ENCODE measurements at places on chromosomes 5 and 9.

DNA sequence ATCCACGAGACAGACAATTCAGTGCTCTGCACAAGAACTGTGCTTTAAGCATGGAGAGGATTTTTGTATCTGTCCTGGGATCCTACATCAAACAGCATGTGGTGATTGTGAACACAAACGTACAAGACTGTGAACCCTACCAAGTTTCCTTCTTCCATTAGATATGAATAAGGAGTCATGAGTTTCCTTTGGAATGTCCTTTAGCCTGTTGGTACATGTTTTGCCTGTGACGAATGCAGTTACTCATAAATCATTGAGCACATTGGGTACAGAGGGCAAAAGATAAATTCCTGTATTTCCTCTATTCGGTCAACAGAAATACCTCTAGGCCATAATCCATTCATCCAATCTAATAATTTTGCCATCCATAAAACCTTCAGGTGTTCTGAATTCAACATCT lies 61.5 kb downstream of the FXN start:
- DNase-seq: no peak

DNA sequence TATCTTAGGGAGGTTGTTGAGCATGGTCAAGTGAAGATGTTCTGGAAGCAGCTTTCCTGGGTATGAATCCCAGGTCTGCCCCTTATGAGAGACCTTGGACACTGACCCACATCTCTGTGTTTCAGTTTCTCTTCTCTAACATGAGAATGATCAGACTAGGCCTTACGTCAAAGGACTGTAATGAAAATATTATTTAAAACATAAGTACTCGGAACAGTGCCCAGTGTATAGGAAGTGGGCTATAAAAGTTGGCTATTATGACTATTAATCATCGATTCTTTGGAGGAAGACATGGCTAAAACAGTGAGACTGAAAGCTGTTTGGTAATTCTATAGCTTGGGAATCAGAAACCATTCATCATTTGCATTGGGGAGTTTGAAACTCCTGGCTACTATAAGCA lies 65.3 kb upstream of the MYO10 start:
- no peak for DNase-seq

DNA sequence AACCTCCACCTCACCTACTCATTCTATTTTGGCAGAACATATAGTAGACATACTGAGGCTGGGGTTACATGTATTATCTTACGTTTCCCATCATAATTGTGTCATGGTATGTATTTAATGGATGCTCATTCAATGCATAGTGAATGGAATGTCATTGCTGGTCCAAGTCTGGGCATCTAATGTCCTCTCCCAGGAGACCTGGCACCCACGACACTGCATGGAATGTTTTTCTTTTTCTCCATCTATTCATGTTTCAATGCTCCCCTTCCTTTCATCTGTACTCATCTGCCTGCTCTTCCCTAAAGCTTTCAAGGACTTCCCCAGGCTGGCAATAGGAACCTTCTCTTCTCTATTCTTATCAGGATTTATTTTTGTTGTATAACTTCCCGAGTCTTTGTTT lies 50.8 kb upstream of the SLIT3 start:
- DNase-seq: no peak

DNA sequence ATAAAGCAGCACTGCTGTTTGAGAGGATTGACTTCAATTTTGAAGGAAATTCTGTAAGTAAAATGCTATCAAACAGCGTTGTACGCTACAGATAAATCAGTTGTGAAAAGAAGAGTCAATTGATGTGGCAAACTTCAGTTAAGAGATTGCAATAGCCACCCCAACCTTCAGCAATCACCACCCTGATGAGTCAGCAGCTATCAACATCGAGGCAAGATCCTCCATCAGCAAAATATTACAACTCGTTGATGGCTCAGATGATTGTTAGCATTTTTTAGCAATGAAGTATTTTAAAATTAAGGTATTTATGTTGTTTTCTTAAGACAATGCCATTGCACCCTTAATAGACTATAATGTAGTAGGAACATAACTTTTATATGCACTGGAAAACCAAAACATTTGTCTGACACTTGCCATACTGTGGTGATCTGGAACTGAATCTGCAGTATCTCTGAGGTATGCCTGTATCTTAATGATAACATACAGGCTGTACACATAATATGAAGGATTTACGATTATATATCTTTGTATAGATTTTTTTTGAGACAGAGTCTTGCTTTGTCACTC lies 47.5 kb downstream of the VPS13A start:
- DNase-seq: no peak

- no peak for DNase-seq
Observed at GRCh38 chr5:61755726-61756222, 423.7 kb downstream of the ZSWIM6 start.

DNA sequence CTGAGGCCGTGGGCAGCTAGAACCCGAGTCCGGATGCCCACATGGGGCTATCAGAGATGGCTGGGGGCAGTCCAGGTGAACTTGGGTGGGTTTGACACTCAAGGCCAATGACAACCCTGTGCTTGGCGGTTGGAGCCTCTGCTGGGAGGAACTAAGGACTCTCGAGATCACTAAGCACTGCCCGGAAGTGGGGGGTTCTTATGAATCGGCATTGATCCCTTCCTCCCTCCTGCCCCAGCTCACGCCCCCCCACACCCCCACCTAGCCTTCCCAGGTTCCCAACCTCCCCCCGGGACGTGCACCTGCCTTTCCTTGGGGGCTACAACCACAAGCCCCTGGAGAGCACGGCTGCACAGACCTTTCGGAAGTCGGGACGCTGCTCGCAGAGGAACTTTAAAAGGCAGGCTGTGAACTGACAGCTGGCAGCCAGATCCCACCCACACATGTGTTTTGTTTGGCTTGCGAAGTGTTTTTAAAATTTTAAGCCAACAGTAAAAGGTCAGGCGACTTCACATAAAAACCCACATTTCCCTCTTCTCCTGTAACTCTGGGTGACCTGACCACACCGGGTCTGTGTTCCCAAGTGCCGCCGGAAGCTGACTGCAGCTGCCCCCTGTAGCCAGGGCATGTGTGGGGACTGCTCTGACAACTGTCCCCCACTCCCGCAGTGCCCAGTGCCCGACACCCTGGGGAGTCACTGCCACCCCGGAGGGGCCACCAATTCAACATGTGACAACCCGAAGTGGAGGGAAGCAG lies 5.1 kb upstream of the RALGDS start:
- peak; percentile 71 for DNase-seq

GRCh38 chr9:6896562-6896961 lies 138.8 kb downstream of the KDM4C start:
- DNase-seq: no peak

All from activated CD8-positive, alpha-beta memory T cell treated with anti-CD3 and anti-CD28 coated beads, Interleukin-2, amount 10 ng/mL, durations not matched to agents 7 days and 5 days (primary cell).